ENCODE measurements at places on chromosomes 13 and 19. TPM values are rescaled to one million over a fixed set of nuclear protein-coding genes. Genes with fewer than 3 reads are reported as not detected.

DNA sequence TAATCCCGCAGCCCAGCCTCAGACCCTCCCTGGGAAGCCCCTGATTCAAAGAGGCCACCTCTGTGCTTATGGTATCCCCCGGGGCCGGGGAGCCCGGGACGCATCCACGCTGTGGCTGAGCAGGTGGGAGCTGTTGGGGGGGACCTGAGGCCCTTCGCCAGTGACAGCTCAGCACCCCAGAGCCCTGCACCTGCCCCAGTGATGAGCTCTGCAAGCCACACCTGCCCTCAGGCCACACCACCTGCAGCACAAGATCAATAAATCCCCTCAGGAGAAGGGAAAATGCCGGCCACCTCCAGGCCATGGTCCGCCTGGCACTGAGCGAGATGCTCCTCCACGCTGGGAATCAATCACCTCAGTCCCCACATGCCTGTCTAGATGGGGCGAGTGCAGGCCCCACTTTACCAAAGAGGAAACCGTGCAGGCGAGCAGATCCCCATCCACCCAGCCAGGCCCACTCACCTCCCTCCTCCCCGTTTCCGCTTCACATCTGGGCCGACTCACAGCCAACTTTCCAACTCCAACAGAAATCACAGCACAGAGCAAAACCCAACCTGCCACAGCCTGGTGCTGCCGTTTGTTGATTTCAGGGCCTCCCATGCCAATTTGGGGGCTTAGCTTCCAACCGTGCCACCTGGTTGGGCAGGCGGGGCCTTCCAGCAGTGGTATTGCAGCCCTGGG, 12.8 kb downstream of the MOB3A start:
- peak; percentile 60 for DNase-seq

GRCh38 chr13:109058087-109058486, 428.7 kb downstream of the MYO16 start:
- no peak for DNase-seq

- peak; percentile 87 for DNase-seq
Measured at GRCh38 chr19:4976401-4977298, 7.7 kb downstream of the KDM4B start.

Gene LILRA6
- not detected for total RNA-seq

Gene EHD2
- total RNA-seq, result 79.6 TPM

Gene ELSPBP1
- not detected for total RNA-seq

Measured in tongue (tissue), 3 donors.